Stimulated activated CD4-positive, alpha-beta T cell treated with anti-CD3 and anti-CD28 coated beads, Interleukin-2, amount 100 ng/mL, for 24 hours (primary cell): ENCODE measurements at places on chromosomes 12 and 14.

DNA sequence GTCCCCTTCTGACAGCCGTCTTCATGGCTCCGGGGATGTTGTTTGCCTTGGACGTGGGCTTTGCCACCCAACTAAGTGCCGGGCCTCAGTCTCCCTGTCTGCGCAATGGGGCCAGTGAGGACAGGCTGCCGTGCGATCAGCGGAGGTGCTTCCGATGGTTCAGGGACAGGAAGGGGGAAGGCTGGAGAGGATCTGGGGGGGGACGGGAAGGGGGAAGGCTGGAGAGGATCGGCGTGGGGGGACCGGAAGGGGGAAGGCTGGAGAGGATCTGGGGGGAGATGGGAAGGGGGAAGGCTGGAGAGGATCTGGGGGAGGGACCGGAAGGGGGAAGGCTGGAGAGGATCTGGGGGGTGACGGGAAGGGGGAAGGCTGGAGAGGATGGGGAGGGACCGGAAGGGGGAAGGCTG lies 3.4 kb downstream of the MMP17 start:
- no peak for DNase-seq

- peak; percentile 37 for DNase-seq
These were observed 11.8 kb downstream of the PDE1B start for GRCh38 chr12:54561164-54561563.

GRCh38 chr14:90678420-90678819 lies 137.8 kb downstream of the TTC7B start:
- no peak for DNase-seq

DNA sequence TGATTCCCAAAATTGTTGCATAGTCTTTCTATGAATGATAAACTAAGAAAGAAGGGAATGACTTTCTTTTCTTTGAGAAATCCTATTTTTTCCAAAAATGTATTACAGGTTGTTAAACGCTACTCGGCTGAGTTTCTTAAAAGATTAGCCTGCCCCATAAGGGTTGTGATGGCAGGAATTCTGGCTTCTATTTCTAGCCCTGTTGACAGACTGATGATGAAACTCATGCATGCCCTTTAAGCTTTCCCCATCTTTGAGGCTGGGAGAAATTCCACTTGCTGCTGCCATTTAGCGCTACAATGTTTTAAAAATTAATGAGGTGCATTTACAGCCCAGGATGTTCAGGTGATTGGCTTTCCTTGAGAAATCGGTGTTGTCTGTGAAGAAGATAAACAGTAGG lies 33.2 kb upstream of the RASSF3 start:
- no peak for DNase-seq

GRCh38 chr12:107593713-107594381 lies 91.8 kb upstream of the PWP1 start:
- DNase-seq = no peak

DNA sequence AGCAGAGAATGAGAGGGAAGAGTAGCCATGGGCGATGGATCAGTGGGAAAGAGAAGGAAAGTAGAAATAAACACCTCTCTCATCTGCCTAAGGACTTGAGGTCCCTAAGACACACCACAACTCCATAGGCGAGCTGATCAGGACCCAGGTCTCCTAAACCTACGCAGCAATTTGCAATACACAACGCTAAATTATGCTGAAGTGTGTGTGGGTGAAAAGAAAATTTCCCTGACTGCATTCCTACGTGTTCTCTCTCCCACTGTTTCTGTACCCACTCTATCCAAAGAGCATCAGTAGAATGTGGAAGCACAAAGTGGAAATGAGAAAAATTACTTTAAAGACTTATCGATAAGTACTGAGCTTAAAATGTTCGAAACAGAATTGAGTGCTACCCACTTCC lies 88.9 kb downstream of the RPS29 start:
- DNase-seq = no peak

DNA sequence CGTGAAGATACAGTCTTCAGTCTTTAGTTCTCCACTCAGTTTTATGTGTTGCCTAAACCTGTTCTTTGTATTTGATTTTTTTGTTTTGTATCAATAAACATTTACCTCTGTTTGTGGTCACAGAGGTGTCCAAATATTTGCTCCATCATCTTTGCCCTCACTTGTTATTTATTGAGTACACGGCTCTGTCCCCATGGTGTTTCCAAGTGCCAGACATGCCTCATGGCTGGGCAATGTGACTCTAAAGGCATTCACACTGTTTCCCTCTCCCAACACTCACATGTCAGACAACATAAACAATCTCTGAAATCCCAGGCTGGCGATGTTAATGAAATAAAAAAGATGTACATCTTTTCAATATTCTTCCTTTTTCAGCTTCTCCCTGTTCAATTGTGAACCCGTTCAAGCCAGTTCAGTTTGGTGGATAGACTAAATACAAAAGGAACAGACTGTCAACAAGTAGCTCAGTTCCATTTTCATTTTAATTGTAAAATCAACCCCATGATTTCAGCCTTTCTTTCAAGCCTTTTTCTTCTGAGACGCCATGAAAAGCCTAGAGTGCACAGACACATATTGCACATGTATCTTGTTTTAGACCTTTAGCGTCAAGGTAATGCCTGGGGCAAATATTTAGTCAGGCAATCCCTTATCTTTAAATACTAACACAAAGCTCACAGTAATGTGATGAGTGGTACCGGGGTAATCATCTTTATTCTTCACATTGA lies 680.7 kb downstream of the GALC start:
- DNase-seq = no peak

DNA sequence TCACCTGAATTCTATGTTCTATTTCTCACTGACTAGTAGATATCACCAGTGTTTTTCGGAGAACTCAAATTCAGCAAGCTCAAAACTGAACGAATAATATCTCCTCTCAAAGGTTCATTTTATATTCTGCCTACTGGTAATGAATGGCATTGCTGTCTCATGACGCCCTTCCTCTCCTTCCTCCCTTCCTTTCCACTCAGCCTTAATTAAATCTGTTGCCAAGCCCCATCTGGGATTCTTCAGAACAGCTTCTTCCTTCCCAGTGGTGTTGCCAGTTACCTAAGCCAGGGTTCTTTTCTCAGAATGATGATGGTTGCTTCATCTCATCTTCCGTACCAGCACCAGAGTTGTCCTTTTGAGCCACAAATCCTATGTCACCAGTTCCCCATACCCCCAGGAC lies 143.2 kb downstream of the SYNE2 start:
- no peak for DNase-seq

GRCh38 chr12:57514720-57515407 lies 5.5 kb downstream of the DDIT3 start:
- no peak for DNase-seq

- DNase-seq = no peak
These were observed 11.7 kb downstream of the PROX2 start for GRCh38 chr14:74864198-74864597.
